ENCODE measurements at places on chromosomes 11 and 22. TPM values are rescaled to one million over a fixed set of nuclear protein-coding genes. Genes with fewer than 3 reads are reported as not detected.

Gene ACRV1
- total RNA-seq = 0.21 TPM

Gene PIWIL4
- total RNA-seq = 0.53 TPM

Gene RAG2
- total RNA-seq = not detected

- no peak for DNase-seq
Measured at GRCh38 chr22:42270176-42270509, 310 bp downstream of the TCF20 start.

DNA sequence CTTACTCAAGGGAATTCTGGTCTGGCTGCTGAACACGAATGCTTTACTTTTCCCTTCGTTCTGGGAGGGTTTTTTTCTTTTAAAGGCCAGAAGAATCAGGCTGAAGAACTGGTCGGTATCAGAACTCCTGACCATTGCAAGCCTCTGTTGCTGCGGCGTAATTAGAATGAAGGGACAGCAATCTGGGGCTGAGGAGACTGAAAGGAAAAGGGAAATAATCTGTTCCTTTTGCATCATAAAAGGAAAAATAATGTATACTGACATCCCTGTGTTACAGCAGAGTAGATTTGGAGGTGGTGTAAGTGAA lies 670 bp downstream of the SC5D start:
- no peak for DNase-seq

GRCh38 chr11:85464283-85464682 lies 162.9 kb downstream of the DLG2 start:
- no peak for DNase-seq

DNA sequence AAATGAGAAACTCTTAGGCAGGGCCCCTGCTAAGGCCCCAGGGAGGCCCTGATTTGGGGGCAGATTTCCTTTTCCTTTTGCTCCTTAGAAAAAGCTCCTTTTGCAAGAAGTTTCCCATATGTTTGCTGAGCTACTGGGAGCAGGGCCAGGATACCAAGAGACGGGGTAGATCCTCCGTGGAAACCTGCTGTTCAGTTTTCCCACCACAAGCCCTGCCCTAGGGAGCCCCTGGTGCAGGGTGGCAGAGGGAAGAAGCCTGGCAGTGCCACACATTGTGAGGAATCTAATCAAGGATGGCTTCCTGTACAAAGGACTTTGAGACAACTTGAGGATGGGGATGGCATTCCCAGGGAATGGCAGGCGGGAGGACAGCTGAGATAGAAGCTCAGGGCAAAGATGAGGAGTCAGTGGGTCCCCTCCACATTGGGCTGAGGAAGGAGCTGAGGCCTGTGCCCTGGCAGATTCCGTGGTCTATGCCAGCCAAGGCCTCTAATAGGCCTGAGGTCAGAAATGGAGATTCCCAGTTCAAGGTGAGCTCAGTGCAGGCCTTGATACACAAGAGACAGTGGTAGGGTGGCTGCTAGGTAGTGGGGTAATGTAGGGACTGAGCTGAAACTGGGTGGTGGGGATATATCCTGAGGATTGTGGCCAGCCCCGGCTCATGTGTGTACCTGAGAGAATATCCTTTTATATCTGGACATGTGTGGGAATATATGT lies 15.0 kb downstream of the TUB start:
- DNase-seq = no peak

DNA sequence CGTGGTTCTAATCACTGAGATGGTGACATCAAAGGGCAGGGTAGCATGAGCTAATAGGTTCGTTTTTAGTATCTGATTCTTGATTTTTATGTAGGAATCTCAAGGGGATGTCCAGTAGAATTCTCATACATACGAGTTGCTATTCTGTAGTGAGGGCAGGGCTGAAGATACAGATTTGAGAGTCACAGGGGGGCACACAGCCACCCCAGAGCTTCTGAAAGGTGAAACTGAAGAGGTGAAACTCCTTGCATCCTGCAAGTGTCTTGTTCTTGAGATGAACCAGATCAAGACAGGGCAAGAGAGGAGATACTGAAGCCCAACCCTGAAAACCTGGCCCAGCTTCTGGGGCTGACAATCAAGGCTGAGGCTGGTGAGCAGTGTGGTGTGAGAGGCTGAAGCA lies 35.6 kb upstream of the TMEM123 start:
- DNase-seq = no peak

- no peak for DNase-seq
Measured at GRCh38 chr11:22703591-22703990, 37.2 kb downstream of the GAS2 start.

- no peak for DNase-seq
Measured at GRCh38 chr22:50723991-50724390, 14.0 kb upstream of the ACR start.
